ENCODE measurements at places on chromosomes 16 and 17.

GRCh38 chr16:12348733-12349704 lies 372.5 kb downstream of the SNX29 start:
- no peak for DNase-seq

- no peak for DNase-seq
These were observed 75.8 kb upstream of the MED13 start for GRCh38 chr17:62140836-62141235.

GRCh38 chr17:17824119-17824782 lies 12.5 kb downstream of the SREBF1 start:
- no peak for DNase-seq

DNA sequence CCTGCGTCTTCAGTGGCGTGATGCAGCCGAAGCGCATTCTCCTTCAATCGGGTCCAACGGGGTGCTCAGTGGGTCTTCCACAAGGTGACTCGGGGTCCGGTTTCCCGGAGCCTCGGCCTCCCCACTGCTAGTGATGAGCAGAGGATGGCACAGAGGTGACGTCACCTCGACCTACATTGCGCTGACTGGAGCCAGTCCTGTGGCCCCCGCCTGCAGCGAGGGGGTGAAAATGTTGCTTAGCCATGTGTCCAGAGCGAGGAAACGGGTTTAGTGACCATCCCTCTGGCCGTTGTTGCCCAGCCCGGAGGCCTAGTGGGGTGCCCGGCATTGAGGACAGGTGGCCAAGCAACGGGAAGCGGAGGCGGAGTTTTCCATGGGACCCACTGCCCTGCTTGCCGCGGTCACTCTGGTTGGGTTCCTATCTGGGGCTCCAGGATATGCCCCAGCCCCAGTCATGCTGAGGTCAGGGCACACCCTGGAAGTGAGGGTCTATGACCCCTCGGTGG lies 190.6 kb upstream of the CIBAR2 start:
- no peak for DNase-seq

DNA sequence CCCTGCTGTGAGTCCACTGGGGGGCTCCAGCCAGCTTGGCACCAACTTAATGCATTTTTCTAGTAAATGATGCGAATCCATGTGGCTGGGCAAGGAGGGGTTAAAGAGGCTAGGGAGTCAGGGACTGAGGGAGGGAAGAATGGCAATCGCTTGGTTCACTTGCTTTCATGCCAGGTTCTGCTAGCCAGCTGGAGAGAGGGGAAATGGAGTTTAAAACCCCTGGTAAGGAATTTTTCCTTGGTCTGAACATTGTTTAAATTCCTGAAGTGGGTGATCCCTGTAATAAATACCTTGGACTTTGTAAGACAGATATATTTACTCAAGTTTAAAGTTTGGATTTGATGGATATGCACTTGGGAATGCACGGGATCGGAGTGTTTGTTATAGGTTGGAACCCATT lies 22.8 kb downstream of the ANKFN1 start:
- DNase-seq, result no peak

GRCh38 chr17:10793816-10794215 lies 10.1 kb downstream of the TMEM238L start:
- DNase-seq, result no peak

DNA sequence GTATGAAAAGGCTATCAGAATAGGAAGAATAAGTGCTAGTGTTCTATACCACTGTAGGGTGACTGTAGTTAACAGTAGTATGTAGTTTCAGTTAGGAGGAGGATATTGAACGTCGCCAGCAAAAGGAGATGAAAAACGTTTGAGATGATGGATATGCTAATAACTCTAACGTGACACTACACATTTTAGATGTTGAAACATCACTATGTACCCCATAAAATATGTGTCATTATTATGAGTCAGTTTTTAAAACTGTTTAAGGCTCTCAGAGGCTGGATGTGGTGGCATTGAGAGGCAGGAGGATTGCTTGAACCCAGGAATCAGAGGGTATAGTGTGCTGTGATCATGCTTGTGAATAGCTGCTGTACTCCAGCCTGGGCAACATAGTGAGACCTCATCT lies 31.8 kb downstream of the UBN1 start:
- DNase-seq, result no peak

GRCh38 chr17:19897903-19898302 lies 30.2 kb upstream of the ULK2 start:
- no peak for DNase-seq

- DNase-seq, result no peak
These were observed 172.5 kb downstream of the WWOX start for GRCh38 chr16:78271981-78272380.

- no peak for DNase-seq
These were observed 6.5 kb upstream of the CCL2 start for GRCh38 chr17:34248511-34249024.

- no peak for DNase-seq
These were observed 78.3 kb downstream of the SNX29 start for GRCh38 chr16:12054868-12055267.

DNA sequence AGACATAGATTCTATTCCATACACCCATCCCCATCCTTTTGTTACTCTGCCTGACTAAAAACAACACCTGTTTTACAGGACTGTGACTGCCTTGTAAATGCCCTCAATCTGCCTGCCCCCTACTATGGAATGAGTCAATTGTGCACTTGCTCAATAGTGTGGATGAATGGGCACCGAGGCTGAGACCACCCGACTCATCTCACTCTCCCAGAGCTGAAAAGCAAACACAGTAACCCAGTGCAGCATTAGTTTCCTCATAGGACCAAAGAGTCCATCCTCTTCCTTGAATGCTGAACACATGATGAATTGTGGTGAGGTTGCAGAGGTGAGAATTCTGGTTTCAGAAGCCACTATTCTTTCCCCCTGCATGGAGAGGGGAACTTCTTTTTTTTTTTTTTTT lies 233.7 kb downstream of the ZFHX3 start:
- no peak for DNase-seq

DNA sequence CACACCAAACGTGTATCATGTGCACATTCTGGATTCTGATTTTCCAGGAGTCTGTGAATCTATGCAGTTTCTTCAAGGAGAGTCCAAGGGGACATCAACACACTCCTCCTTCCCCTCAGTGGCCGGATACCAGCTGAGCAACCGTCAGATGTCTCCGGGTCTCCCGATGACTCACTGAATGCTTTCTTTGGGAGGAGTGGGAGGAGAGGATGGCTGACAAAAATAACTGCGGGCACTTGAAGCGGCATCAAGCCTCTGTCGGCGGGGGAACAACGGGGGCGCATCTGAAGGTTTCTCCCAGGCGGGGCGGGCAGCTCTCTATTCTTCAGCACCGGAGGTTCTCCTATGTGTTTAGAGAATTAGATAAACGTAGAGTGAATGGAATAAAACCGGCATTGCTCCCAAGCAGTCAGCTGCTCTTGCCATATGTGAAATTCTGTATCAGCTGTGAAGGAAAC lies 24.6 kb upstream of the LRRC75A start:
- no peak for DNase-seq

GRCh38 chr16:19118938-19119431 lies 5.2 kb downstream of the ITPRIPL2 start:
- no peak for DNase-seq

GRCh38 chr17:76462556-76463290 lies 4.7 kb upstream of the AANAT start:
- no peak for DNase-seq

- no peak for DNase-seq
These were observed 96.6 kb downstream of the HIC1 start for GRCh38 chr17:2151358-2152033.

DNA sequence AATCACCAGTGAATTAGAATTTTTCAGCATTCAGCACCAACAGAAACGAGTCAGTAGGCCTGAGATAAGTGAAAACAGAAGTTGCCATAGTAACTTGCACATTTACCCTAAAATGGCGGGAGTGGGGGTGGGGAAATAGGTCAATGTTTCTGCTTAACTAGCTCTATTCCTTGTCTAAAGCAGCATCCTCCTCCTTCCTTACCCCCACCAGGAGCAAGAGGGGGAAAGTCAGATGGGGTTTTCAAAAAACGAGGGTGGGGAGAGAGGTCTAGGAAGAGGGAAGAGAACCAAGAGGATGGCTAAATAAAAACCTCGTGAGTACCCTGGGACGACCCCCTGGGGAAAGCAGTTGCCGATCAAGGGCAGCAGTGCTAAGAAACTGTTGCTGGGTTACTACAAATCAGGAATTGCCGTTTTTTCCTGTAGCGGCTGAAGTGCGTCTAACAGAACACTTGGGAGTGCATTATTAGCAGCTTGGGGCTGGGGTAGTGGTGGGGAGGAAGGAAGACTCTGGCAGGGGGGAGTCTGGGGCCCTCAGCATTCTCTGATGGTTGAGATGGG lies 34.4 kb upstream of the MNT start:
- DNase-seq, result no peak

- no peak for DNase-seq
These were observed 1.4 kb downstream of the CENPX start for GRCh38 chr17:82021107-82021899.

- DNase-seq, result no peak
These were observed 873 bp downstream of the PSME3IP1 start for GRCh38 chr16:57184887-57185445.

DNA sequence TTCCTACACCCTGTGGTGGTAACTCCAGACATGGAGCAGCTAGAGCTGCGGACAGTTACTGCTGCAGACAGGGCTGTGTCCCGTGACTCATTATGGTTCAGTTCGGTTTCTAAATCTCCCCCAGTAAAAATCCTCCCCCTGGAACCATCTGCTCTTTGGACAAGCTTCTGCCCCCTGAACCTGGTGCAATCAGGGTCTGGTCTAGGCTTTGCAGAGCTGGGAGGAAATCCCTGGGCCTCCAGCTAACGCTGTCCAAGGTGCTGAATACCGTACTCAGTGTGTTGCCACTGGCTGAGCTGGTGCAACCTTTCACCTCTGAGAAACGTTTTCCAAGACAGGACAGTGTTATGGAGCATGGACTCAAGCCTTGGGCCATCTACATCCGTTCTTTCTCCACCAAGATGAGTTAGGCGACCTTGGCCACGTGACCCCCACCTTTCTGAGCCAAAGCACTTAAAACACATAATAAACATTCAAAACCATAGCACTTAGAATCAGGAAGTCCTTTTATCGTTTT lies 142.0 kb downstream of the CPPED1 start:
- DNase-seq, result no peak

DNA sequence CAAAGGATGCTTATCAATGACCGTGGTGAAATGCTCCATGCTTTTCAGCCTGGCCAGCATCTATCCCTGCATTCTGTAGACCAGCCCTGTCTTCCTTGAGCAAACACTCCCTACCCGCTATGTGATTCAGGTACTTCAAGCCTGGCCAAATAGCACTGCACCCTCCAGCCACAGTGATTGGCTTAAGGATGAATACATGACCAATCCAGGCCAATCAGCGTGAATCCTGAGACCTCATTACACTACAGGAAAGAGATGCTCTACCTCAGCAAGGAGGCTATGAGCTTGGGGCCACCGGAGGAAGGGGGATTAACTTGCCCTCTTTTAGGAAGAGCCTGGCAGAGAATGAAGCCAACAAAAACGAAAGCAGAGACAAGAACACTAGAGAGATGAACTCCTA lies 162.5 kb downstream of the ZNF423 start:
- DNase-seq, result no peak

GRCh38 chr16:66069587-66069986 lies 296.9 kb upstream of the CDH5 start:
- DNase-seq, result no peak

GRCh38 chr17:62090868-62091267 lies 25.8 kb upstream of the MED13 start:
- DNase-seq, result no peak

DNA sequence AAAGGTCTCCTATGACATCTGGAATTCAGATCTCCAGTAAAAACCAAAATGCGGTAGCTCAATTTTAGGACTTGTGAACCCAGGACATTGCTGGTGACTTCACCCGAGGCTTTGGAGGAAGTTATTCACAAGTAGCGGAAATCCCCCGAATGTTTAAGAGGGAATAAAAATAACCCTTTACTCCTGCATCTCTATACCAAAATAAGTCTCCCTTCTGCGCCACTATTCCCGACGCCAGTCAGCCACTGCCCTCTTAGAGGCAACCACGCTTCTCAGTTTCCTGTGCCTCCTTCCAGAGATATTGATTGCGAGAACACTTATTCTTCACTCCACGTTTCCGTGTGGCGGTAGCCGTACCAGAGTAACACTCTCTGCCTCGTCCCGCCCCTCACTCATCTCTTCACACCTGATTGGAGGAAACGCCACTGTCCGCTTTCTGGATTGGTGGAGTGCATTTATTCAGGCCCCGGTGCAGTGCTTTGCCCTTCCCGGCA lies 27.4 kb downstream of the EMP2 start:
- DNase-seq, result peak; percentile 28

DNA sequence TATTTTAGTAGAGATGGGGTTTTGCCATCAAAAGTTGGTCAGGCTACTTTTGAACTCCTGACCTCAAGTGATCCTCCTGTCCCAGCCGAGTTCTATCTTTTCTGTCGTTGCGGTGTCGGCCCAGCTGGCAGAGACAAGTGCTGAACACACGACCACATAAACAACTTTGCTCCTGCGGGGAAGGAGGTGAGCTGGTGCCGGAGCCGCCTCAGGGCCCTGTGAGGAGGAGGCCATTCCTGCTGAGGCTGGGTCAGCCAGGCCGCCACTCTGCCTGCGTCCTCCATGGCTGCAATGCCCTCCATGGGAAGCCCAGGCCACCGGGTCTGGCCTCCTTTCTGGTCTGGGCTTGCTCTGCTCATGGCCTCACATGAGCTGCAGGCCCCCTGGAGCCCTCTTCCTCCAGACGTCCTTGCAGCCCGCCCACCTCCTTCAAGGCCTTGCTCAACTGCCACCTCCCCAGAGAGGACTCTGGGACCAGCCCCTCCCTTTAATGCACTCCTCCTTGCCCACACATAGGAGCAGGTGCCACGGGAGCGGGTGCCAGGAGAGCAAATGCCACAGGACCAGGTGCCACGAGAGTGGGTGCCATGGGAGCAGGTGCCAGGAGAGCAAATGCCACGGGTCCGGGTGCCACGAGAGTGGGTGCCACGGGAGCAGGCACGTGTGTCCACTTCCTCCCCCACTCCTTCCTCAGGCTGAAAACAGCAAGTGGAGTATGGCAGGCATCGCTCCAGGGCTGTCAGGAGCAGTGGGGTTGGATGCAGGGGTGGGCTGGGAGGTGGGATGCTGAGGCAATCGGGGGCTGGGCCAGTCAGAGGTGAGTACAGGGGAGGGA lies 28.4 kb upstream of the CBFA2T3 start:
- DNase-seq, result no peak
